ENCODE measurements at places on chromosomes 5 and 9. TPM values are rescaled to one million over a fixed set of nuclear protein-coding genes. Genes with fewer than 3 reads are reported as not detected.

GRCh38 chr5:33827885-33828284 lies 63.9 kb downstream of the ADAMTS12 start:
- DNase-seq: no peak

GRCh38 chr5:175015028-175015685 lies 290.8 kb downstream of the MSX2 start:
- DNase-seq: no peak

The ECM2 gene
- total RNA-seq: 8.5 TPM

The DHX29 gene
- 19.8 TPM for total RNA-seq

- no peak for DNase-seq
These were observed 3.9 kb downstream of the EXOC3 start for GRCh38 chr5:446883-447263.

- no peak for DNase-seq
These were observed 84.0 kb downstream of the COL5A1 start for GRCh38 chr9:134725605-134725940.

DNA sequence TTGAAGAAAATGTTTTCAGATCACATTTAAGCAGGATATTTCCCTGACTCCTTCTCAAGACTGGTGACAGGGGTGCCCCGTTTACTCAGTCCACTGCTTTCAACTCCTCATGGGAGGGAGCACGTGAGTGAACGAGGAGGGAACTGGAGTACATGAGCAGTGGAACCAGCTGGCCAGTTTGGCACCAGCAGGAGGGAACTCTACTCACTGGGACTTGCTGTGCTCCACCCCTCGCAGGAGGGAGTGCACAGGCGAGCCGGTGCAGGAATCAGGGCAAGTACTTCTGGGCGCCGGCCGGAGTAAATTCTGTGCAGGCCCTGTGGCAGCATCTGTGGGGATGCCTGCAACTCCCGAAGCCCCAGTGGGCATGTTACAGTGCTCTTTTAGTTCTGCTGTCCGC lies 1941.1 kb upstream of the C9orf72 start:
- no peak for DNase-seq

The SVEP1 gene
- 6.4 TPM for total RNA-seq

The EMB gene
- 15.4 TPM for total RNA-seq

DNA sequence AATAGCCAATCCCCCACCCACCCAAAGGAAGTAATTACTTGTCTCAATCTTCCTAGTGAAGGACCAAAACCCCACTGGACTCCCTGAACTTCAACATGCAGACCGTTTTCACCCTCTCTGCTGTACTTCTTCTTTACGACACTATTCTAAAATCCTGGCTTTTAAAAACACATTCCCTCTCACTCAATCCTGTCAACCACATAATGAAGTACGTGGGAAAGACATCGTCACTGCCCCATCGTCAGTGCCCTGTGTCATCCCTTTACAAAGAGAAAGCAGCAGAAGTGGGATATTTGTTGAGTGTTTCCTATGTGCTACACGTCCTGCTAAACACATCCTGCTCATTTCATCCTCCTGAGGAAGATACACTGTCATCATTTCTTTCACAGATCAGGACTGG lies 54.2 kb downstream of the MAPKAP1 start:
- DNase-seq: no peak

DNA sequence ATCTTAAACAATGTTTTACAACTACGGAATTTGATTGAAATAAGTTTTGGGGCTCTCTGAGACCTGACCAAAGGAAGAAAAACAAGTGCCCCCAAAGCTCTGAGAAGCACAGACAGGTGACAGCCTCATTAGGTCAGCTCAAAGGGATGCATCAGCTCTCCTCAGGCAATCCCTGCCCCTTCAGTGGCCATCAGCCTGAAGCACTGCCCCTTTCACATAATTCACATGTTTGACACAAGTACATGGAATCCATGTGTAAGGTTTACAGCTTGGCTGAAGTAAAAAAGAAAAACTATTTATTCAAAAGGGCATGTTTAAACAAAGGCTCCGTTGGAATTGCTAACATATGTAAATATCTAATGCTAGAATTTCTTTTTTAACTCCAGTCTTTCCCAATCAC lies 56.3 kb downstream of the TSSK1B start:
- DNase-seq: no peak

DNA sequence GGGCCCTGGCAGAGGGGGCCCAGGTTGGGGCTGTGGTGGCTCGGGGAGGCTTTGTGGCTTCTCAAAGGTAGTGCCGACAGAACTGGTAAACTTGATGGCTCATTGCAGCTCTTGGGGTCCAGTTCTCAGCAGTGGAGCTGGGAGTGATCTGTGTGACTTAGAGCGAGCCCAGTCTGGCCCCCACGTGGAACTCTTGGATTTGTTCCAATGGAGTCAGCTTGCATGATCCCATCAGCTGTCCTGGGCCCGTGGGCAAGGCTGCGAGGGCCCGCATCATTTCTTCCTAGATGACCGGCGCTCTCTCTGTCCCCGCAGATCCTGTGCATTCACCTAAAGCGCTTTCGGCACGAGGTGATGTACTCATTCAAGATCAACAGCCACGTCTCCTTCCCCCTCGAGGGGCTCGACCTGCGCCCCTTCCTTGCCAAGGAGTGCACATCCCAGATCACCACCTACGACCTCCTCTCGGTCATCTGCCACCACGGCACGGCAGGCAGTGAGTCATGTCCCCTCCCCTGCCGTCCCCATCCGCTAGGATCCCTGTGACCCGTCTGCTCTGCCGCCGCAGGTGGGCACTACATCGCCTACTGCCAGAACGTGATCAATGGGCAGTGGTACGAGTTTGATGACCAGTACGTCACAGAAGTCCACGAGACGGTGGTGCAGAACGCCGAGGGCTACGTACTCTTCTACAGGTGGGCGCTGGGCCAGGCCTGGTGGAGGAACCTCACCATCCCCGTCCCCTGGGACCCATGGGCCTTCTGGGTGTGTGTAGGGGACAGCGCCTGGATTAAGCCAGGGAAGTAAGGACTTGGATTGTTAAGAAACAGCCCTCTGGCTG lies 39.2 kb downstream of the USP20 start:
- no peak for DNase-seq

- DNase-seq: no peak
These were observed 25.2 kb downstream of the COL23A1 start for GRCh38 chr5:178564811-178565550.

DNA sequence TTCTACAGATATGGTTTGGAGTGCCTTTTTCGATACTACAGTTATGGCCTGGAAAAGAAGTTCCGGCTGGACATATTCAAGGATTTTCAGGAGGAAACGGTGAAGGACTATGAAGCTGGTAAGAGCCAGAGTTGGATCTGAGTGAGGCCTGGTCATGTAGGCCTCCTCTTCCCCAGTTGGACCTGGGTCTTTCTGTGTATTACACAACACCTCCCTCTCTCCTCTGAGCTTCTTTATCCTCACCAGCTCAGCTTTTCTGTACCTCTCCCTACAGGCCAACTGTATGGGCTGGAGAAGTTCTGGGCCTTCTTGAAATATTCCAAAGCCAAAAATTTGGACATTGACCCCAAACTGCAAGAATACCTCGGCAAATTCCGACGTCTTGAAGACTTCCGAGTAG lies 39.2 kb downstream of the FAXDC2 start:
- no peak for DNase-seq

GRCh38 chr9:82991671-82992070 lies 71.3 kb downstream of the RASEF start:
- DNase-seq: no peak

DNA sequence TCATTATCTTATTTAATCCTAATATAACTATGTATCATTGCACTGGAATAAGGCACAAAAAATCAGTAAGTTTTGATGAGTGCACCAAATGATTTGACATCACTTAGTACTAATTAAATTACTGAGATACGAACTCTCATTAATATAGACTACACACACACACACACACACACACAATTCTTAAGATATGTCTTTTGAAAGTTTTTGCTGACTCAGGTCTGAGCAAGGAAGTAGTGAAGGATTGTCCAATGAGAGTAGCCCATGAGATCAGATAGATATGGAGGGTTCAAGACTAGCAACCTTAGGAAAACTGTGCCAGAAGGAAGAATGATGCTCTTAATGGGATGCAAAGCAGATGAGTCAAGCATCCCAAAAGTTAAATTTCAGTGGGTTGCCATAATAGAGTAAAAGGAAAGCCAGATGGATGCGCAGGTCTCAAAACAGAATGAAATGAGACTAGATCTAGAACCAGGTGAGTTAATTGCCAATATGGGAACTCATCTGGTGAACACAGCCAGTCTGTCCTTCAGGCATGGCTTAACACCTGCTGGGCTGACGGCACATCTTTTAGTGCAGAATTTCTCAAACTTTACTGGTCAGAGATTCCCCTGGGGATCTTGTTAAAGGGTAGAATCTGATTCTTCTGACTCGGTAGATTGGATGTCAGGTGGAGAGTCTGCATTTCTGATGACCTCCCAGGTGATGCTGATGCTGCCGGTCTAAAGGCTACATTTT lies 197.0 kb upstream of the NR4A3 start:
- no peak for DNase-seq

DNA sequence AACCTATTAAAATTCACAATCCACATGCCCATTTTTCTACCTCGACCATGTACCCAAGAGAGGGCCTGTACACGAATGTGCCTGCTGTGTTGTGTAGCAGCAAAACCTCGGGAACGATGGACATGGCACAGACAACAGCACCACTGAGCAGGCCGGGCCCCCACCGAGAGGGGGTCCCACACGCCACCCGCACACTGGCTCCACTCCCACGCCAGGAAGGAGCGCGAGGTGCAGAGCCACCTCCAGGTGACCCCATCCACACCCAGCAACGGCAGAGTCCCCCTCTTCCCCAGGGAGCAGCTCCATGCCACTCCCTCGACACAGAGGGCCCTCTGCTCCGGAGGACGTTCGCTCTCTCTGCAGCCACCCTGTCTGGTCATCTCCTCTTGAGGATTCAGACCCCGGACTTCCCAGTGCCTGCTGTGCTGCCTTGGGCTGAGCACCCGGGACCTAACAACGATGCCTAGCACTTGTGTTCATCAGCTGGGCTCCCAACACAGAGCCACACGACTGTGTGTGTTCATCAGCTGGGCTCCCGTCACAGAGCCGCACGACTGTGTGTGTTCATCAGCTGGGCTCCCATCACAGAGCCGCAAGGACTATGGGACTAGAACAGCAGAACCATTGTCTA lies 25.3 kb upstream of the ADAMTS2 start:
- no peak for DNase-seq

GRCh38 chr5:72383726-72384125 lies 63.6 kb downstream of the PTCD2 start:
- DNase-seq: no peak

GRCh38 chr9:97280755-97281330 lies 26.6 kb upstream of the CCDC180 start:
- no peak for DNase-seq

DNA sequence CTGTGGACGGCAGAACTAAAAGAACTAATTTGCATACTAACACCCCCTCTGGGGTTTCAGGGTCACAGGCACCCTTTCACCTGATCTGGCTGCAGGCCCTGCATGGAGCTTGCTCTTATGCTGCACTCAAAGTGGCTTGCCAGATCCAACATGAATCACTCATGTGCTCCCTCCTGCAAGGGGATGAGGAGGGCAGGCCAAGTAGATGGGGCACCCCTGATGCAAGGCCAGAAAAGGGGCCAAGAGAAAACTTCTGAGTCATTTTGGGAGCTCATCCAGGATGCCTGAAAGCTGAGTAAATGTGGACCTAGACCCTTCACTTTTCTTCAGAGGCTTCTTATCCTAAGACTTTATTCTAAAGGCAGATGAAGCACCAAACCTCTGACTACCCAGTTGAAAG lies 558.5 kb upstream of the PTGER4 start:
- DNase-seq: no peak

DNA sequence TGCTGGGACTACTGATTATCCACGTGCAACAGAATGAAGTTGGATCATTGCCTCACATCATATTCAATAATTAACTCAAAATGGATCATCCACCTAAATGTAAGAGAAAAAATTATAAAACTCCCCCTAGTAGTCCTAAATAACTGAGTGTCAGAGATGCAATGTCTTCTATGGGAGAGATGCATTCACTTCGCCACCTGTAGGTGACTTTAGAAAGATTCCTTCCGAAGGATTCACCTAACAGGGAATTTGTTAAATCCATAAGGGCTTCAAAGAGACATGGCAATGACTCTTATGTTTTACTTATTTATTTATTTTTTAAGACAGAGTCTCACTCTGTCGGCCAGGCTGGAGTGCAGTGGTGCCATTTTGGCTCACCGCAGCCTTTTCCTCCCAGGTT lies 526.0 kb downstream of the MTRR start:
- DNase-seq: no peak

DNA sequence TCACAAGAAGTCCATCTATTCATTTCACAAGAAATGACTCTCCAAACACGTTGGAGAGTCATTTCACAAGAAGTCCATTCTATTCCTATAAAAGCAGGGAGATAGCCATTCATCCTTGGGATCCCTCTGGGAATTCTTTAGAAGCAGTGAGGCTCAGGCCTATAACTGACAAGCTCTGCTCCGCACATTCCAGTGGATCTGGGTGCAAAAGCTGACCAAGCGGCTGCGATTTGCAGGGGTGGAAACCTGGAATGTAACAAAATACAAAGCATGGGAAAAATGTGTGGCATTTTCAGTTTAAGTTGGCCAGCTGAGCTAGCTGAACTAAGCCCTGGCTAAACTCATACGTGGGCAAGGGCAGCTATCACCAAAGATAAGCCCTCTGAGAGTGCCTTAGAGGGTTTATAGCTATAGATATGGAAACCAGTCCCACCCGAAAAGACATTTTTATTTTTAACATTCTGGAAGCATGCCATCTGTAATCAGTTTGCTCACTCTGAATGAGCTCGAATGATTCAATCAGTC lies 8.7 kb downstream of the TAS2R1 start:
- no peak for DNase-seq

DNA sequence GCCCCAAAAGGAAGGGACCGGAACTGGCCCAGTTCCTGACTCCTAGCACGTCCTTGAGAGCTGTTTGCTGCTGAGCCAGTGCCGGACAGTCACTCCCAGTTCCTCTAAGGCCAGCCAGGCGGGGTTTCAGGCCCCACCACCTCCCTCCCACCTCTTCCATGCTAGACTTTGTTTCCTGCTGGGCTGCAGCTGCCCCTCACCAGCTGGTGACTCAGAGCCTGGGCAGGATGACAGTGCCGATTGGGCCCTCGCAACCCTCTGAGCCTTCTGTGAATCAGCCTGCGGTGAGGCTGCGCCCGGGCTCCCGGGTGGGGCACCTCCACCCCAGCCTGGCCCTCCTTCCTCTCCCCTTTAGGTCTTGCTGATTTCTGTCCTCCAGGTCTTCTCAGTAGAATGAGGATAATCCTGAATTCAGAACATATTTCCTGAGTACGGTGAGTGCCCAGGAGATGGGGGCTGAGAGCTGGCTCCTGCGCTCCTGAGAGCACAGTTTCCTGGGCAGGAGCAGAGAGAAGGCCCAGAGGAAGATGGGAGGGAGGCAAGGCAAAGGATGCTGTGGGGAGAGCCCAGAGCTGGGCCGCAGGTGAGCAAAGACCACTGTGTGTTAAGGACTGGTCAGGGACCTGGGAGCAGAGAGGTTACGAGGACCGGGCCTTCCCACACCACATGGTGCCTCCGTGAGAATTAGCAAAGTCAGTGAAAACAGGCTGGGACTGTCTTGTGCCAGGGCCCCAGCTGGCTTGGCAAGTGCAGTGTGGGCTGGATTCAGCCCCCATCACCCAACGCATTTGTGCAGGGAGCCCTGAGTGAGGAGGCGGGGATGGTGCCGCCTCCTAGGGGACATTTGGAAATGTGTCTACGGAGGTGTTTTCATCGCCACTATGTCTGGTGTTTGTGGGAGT lies 32.9 kb upstream of the STXBP1 start:
- peak; percentile 92 for DNase-seq

The EPB41L4A gene
- 21.5 TPM for total RNA-seq

Measured in Right ventricle myocardium inferior (tissue), 1 donor.